ENCODE measurements at places on chromosomes 7 and 10. TPM values are rescaled to one million over a fixed set of nuclear protein-coding genes. Genes with fewer than 3 reads are reported as not detected.

GRCh38 chr7:105906695-105907094, 30.3 kb upstream of the ATXN7L1 start:
- no peak overlapping the region for H3K4me3 ChIP-seq
- no peak for DNase-seq
- H3K27ac ChIP-seq = no peak overlapping the region
- H3K4me1 ChIP-seq = no peaks in the 10 kb centered on the region
- H3K36me3 ChIP-seq = peaks cover 6% of the 10 kb centered on the region
- no peaks in the 10 kb centered on the region for H3K27me3 ChIP-seq

SLC26A5 gene
- total RNA-seq = not detected

KCNH2 gene
- 2.3 TPM for total RNA-seq

GRCh38 chr7:100465702-100466311, 1.7 kb upstream of the SPACDR start:
- H3K4me3 ChIP-seq = no peak overlapping the region
- H3K27ac ChIP-seq = no peak overlapping the region
- peaks cover 66% of the 10 kb centered on the region for H3K36me3 ChIP-seq
- H3K27me3 ChIP-seq = no peaks in the 10 kb centered on the region
- peaks cover 18% of the 10 kb centered on the region for H3K4me1 ChIP-seq
- DNase-seq = no peak

DNA sequence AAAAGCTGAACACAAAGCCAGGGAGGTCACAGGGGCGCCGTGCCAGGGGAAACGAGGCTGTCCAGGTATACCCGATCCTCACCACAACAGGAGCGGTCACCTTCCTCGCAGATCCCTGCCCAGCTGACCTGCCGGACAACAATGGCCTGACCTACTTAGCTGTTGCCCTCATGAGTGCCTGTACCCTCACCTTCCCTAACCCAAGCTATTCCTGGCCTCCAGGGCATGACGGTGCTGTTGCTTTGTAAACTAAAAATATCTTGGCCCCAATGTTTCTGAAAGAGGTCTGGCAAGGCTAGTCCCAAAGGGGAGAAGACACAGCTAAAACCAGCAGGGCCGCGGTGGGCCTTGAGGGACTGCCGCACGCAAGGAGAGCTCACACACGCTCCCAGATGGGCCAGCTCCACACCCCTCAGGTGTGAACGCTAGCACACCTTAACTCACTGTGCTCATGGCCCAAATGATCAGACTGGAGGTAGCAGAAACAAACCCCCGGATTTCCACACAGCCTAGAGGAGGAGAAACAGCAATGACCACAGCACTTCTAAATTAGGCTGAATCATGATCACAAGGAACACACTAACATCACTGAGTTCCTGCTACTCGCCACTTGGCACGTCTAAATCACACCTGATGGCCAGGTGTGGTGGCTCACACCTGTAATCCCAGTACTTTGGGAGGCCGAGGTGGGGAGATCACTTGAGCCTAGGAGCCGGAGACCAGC, 66.3 kb upstream of the CYTH3 start:
- no peaks in the 10 kb centered on the region for H3K27me3 ChIP-seq
- peaks cover under 1% of the 10 kb centered on the region for H3K4me1 ChIP-seq
- no peaks in the 10 kb centered on the region for H3K36me3 ChIP-seq
- no peak for DNase-seq
- H3K27ac ChIP-seq = no peak overlapping the region

GRCh38 chr7:144517749-144518148, 114.3 kb upstream of the NOBOX start:
- no peak overlapping the region for H3K4me3 ChIP-seq
- H3K27ac ChIP-seq = no peak overlapping the region
- DNase-seq = no peak
- H3K4me1 ChIP-seq = no peaks in the 10 kb centered on the region

DNA sequence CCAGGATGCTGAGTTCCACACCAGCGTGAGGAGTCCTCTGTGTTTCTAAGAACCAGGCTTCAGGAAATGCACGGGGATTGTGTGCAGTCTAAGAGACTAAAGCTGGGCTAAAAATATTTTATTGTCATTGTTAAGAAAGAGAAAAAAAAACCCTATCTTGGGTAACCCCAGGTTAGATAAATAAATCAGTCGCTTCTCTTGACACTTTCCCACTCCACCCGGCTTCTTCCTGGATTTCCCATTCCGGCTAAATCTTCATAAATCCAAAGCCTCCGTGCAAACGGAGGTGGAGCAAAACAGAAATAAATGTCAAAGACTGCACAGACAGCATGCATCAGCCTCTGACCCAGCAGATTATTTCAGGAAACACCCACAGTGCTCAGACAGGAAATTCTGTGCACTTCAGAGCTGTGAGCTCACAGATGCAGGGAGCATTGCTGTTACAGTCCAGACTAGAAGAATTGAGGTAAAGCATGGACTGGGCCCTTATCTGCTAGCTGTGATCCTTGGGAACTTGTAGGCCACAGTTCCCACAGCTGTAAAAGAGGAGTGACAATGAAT, 44.8 kb upstream of the GRID1 start:
- H3K4me3 ChIP-seq = peak overlapping the region; percentile 1
- H3K4me1 ChIP-seq = peaks cover 47% of the 10 kb centered on the region

DNA sequence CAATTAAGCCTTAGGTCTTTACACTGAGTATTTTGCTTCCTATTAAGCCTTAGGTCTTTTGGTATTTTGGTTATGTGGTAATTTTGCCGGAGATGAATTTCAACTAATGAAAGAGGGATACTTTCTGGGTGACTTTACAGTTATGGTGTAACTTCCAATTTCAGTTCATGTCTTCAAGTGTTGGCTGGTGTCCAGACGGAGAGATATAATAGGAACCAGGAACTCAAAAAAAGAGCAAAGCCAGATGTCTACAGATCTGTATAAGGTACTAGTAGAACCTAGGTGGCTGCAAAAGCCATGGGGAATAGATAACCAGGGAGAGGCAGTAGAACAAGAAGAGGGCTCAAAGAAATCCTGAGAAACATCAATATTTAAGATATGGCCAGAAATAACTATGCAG, 12.3 kb downstream of the ERCC6 start:
- no peak for DNase-seq
- no peak overlapping the region for H3K4me3 ChIP-seq
- H3K27me3 ChIP-seq = no peaks in the 10 kb centered on the region
- no peak overlapping the region for H3K27ac ChIP-seq

DNA sequence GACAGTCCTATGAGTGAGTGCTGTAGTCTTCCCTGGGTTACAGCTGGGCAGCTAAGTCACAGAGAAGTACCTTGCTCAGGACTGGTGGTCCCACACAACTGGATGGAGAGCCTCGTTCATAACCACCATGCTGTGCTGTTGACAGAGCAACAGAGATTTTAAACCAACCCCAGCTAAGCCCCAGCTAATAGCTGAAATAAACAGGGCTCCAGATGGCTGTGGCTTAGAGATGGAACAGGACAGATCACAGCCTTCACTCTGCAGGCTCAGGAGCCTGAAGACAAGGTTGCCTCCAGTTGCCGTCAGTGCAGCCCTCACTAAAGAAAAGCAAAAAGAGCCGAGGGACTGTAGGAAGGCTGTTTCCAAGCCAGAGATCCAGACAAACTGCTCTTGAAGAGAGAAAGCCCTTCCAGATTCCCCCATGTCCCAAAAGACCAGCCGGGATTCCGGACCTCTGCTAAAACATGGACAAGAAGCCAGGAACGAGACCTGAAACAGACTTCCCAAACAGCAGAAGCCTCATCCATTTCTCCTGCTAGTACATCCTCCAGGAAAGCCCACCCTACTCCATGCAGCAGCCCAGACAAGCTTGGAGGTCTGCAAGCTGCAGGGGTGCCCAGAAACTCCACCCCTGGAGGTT, 4.2 kb downstream of the HTRA1 start:
- peaks cover 26% of the 10 kb centered on the region for H3K27me3 ChIP-seq
- H3K4me1 ChIP-seq = peaks cover 17% of the 10 kb centered on the region
- no peaks in the 10 kb centered on the region for H3K36me3 ChIP-seq

DNA sequence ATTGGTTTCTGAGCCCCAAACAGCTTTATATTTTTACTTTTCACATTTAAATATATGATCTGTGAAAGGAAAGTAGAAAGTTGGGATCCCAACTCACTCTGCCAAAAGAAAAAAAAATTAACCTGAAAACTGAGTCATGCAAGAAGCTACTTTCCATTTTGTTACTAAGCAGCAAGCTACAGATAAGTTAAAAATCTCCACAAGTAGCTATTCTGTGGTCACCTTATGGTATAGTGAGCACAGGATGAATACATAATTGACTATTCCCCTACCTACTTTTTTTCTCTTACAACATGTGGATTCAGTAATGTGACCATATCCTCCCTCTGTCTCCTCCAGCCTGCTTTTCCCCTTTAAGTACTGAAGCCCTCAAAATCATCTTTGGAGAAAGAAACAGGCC, 30.3 kb upstream of the CREB3L2 start:
- no peak for DNase-seq
- no peak overlapping the region for H3K4me3 ChIP-seq
- H3K27me3 ChIP-seq = no peaks in the 10 kb centered on the region
- no peaks in the 10 kb centered on the region for H3K4me1 ChIP-seq

DNA sequence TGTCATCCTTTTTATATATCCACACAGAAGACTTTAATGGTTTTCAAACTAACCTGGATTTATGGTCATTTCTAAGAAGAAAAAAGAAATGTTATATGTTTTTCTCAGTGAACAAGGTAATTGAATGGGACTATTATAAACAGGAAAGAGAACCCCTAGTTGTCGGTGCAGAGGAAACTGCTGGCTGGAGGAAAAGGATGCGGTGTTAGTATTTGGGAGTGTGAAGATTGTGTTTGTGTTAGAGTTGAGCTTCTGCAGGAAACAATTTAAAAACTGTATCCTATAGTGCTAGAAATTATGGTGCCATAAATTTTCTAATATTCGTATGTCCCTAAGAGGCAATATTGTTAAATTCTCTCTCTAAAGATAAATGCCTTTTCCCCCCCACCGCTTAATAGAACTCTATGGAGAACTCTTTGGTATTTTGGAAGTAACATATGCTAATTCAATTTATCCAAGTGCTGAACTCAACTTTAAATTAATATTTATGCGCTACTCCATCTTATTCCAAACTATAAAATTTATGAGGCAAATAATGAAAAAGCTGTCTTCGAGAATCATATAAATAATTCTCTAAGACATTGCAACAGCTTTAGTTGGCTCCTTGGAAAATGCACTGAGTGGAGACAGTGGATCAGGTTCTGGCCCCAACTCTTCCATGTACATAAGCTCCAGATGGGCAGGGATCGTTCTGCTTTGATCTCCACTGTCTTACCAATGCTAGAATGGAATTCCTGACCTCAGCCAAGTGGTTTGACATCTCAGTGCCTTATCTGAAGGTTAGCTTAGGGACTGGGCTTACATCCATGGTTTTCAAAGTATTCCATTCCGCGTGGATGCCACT, 5.6 kb downstream of the BZW2 start:
- H3K27me3 ChIP-seq = no peaks in the 10 kb centered on the region
- no peaks in the 10 kb centered on the region for H3K36me3 ChIP-seq
- DNase-seq = no peak
- no peak overlapping the region for H3K27ac ChIP-seq

DNA sequence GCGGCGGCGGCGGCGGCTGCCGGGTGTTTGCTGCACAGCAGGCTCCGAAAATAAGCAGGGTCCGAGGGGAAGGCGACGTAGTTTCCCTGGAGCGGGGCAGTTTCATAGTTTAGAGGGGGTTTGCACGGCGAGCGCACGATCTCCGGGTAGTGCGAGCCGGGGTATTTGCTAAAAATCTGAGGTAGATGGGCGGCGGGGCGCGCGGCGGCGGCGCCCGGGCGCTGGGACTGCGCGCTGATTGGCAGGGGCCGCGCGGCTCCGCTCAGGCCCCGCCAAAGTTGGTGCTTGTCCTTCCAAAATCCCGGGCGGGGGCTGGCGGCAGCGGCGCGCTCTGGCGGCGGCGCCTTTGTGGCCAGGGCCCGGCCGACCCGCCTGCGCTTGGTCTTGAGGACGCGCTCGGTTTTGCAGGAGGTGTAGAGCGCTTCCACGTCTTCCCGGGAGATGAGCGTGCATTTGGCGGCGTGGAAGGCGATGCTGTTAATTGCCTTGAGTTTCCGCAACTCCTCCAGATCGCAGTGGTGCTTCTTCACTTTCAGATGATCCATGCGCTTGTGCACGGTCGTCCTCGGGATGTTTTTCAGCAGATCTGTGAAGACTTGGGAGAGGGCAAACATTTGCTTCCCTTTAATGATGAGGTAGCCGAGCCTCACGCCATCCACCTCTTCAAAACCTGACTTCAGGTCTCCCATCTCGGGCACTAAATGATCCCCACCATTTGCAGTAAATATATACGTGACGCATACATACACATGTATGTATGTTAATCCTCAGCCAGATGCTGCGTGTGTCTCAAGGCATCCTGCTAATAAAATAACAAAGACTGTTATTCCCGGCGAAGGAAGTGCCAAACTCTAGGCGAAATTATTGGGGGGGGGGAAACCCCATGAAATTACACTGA, 8.1 kb downstream of the SKIDA1 start:
- peaks cover 39% of the 10 kb centered on the region for H3K4me1 ChIP-seq
- H3K36me3 ChIP-seq = no peaks in the 10 kb centered on the region
- no peak overlapping the region for H3K27ac ChIP-seq
- no peak for DNase-seq

DNA sequence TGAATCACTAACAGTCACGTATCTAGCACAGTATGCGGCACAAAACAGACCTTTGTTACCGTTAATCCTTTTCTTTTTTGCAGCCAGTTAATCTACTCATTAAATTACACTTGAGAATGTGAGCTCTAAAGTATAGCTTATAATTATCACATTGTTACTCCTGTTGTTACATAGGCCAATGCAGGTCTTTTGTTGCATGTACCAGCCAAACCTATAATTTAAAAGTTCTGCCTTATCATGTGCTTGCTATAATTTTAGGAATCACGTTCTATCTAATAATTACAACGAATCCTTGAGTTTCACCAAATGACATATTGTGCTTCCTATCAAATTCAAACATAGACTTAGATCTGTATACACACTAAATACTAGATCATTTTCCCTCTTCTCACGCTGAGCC, 245.1 kb downstream of the DGKI start:
- H3K4me3 ChIP-seq = no peak overlapping the region
- no peaks in the 10 kb centered on the region for H3K27me3 ChIP-seq
- no peaks in the 10 kb centered on the region for H3K36me3 ChIP-seq
- no peaks in the 10 kb centered on the region for H3K4me1 ChIP-seq
- DNase-seq = no peak
- no peak overlapping the region for H3K27ac ChIP-seq

HK1 gene
- total RNA-seq = 48.1 TPM
